CMK (cell line): ENCODE measurements at places on chromosomes 4 and X.

DNA sequence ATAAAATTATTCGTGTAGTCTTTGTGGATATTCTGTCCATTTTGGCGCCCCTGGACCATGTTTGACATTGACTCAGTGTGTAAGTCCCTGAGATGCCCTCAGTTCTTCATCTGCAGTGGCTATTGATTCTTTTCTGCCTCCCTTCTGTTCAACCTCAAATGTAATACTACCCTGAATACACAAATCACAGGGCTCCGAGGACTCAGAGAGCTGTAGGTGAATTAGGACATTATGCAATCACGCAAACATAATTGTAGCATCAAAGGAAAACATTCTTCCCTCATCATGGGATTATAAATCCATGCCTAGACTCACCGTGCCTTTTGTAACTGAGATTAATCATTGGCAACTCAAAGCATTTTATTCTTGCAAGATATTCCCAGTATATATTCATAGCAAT lies 161.4 kb upstream of the PACRGL start:
- no peak for DNase-seq

DNA sequence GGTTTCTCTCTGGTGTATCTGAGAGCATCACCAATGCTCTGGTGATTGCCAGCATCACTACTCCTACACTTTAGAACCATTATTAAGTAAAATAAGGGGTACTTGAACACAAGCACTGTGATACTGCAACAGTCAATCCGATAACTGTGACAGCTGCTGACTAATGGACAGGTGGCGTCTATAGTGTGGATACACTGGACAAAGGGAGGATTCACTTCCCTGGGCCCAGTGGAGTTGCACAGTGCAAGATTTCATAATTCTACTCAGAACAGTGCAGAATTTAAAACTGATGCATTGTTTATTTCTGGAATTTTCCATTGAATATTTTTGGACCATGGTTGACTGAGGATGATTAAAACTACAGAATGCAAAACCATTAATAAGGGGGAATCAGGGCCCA lies 97.8 kb downstream of the SHROOM3 start:
- DNase-seq, result no peak

DNA sequence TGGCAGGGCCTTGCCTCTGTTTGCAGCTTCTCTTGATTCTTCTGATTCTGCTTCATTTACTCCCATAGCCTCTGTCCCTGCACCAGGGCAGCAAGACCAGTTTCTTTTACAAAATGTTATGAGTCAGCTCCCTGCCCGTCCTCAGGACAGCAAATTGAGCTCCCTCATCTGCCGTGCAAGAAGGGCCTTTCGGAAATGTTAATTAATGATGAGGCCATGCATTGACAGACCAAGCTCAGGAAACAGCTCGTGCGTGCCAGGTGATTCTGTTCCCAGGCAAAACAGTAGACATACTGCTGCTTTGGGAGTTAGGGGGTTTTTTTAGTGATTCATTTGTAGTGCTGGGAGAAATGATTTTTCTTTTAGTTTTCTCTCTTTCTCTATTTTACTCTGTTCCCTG lies 231.7 kb downstream of the FBXW7 start:
- DNase-seq, result no peak

DNA sequence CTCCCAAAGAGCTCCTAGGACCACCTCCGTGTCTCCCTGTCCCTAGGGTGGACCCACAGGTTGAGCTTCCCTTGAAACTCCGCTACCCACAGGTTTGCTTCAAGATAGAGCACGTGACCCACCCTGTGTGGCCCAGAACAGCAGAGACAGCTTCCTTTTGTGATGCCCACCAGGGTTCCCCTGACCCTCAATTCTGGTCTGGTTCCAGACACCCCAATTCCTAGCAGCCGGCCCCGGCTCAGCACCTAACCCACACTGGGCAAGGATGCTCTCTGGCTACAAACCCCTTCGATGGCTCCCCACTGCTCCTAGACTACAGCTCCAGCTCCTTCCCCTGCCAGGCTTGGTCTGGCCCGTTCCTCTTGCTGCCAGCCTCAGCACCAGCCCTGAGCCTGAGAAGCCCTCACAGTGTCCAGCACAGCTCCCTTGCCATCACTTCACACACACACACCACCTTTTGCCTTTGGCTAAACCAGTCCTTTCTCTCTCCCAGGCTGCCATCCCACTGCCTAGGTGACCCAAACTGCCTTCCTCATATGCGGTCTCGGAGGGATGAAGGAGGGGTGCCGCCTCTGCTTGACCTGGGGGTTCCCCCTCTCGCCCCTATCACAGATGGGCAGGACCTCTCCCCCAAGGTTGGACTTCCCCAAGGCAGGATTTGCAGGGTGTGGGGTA lies 6.2 kb downstream of the PNCK start:
- no peak for DNase-seq

DNA sequence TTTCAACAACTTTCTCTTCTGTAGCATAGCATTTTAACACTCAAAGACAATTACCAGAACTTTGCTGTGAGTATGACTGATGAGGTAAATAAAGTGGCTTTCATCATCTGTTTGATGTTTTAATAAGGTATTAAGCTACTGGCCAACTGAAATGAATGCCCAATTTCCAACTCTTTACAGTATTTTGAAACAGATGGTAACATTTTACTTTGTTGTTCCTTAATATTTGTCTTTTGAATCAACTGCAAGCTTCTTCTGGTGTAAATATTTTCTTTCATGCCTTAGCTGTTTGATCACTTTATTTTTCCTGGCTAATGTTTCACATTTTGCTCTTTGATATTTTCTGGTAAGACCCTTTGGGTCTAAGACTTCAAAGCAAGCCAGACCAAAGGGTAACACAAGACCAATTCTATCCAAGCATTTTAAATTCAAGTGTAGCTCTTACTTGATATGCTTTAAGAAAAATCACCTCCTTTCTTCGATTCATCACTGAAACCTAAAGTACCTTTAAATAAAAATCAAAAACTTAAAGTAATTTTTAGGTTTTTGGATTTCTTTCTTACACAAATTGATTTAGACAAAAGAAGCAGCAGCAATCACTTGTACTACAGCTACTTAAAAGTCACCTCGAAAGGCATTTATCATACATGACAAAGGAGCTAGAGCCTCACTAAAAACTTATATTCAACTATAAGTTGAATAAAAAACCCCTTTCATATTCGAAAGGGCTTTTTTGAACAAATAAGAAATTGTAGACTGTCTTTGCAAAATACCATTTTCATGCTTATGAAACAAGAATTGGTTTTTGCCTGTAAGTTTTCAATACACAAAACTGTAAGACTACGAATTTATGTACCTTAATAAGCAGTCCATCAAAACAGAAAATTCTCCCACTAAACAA lies 57.6 kb downstream of the TBCK start:
- no peak for DNase-seq

DNA sequence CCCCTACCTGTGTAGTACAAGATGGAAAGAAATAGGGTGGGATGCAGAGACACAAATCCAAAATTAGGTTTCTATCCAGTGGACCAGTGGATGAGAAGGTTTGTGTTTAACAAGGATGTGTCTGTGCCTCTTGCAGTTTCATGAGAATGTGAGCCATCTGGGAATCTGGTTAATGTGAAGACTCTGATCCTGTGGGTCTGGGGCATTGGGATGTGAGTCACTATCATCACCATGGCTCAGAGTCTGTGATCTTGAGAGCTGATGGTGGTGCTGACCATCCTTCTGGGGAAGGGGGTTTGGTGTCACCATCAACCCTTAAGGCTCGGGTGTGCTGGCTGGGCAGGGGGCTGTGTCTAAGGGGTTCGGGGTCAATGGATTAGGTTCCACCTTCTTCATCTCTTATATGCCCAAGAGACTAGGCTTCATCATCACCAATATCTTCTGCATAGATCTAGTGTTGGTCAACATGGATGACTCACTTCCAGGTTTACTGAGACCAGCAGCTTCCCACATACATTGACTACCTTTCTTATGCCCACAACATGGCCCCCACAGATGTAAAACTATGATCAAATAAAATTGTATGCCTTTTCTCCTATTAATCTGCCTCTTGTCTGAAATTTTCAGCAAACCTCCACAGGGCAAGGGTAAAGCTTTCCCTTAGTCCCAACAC lies 65.7 kb upstream of the MID1 start:
- DNase-seq, result no peak

- no peak for DNase-seq
Measured at GRCh38 chr4:42385516-42385915, 11.8 kb upstream of the SHISA3 start.

DNA sequence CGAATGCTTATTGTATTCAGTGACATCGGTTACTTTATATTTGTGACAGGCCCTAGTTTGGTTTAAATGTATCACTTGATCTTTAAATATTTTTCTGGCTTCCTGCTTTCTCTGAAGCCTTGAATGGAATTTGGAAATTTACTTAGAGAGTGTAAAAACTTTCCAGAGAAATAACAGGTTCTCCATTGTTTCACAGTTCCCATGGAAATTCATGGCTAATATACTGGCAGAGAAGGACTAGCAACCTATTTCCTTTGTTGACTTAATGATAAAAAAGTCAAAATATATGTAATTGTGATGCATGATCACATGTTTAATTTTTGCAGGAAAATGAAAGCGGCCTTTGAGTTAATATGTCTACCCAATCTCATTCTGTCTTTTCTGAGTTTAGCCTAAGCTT lies 13.2 kb downstream of the NEIL3 start:
- no peak for DNase-seq

DNA sequence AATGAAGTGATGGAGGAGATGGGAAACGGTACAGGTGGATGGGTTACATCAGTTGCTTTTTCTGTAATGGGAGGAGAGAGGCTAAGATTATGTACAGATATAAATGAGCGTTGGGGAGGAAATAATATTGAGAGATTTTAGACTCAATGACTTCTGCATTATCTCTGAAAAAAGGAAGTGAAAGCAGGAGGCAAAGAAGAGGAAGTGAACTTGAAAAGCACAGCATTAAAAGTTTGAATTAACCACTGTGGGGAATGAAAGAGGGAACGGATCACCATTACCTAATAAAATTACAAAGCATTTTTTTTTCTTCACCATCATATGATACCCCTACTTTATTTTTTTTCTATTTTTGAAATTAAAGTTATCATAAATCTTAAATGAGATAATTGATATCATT lies 1025.5 kb downstream of the RPA4 start:
- no peak for DNase-seq

DNA sequence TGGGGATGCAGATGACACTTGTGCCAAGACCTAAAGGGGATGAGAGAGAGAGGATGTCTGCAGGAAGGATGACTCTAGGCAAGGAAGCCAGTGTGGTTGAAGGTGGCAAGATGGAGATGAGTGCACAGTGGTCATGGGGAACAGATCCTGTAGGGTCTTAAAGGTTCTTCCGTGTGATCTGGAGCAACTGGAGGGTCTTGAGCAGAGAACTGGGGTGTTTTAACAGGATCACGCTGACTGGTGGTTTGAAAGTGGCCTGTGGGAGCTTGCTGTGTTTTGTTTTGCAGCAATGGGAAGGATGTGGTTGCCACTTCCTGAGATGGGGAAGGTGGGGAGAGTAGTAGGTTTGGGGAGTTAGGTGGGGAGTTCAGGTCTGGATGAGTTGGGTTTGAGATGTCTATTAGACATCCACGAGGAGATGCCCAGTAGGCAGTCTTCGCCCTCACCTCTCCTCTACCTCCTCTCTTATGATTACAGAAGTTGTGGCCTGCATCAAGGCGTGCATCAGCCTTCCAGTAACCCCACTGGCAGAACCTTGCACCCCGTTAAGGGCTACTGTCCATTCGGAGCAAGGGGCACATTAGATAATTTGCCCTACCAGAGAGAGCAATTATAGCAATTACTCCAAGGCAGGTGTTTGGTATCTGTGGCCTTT lies 1.4 kb upstream of the STBD1 start:
- peak; percentile 18 for DNase-seq

- DNase-seq, result no peak
Measured at GRCh38 chr4:83568062-83568461, 32.2 kb downstream of the GPAT3 start.

GRCh38 chrX:31656013-31656412 lies 584.2 kb upstream of the FTHL17 start:
- no peak for DNase-seq

- DNase-seq, result no peak
Measured at GRCh38 chr4:13921805-13922204, 294.3 kb upstream of the BOD1L1 start.

DNA sequence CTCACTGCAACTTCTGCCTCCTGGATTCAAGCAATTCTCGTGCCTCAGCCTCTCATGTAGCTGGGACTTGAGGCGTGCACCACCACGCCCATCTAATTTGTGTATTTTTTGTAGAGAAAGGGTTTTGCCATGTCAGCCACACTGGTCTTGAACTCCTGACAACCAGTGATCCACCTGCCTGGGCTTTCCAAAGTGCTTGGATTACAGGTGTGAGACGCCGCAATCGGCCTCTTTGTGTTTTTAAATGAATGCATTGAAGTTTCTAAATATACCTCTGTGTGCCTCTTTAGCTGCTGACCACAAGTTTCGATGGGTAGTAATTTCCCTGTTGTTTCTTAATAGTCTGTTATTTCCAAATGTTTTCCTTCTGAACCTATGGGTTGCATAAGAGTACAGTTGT lies 765.3 kb upstream of the GRIA3 start:
- no peak for DNase-seq

DNA sequence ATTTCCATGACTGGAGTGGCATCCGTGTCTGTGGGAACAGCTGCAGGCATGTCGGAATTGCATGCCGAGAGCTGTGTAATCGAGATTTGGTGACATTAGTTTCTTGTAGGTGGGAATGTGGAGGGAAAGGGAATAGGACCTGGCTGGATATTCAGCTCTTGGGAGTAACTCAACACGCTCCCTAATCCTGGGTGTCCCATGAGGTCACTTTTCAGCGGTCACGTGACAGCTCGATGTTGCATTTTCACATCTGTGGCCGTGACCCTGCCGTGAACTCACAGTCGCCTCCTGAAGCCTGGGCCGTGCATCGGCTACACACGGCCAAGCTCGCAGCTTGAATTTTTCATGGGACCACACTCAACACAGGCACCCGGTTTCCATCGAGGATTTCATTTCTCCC lies 25.8 kb upstream of the PSAPL1 start:
- no peak for DNase-seq

DNA sequence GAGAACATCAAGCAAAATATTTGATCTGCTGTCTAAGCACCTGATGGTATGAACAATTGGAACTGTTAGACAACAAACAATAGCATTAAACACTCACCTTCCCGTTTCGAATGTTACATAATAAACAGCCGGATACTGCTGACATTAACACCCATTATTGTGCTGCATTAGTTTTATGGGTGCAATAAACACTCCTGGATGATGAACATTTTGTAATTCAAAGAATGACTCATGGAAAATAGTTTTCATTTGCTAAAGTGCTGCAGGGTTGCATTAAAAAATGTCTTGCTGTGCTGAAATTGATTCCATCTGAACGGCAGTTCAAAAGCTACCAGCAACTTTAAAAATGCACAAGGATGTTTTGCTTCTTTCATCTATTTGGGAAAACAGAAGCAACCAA lies 100.8 kb upstream of the SORBS2 start:
- no peak for DNase-seq

GRCh38 chr4:158459085-158459820 lies 62.4 kb upstream of the RXFP1 start:
- DNase-seq, result no peak

GRCh38 chr4:6386091-6386490 lies 86.3 kb downstream of the PPP2R2C start:
- DNase-seq, result no peak

GRCh38 chr4:54274795-54275665 lies 45.9 kb downstream of the PDGFRA start:
- DNase-seq, result no peak

GRCh38 chrX:9339603-9340491 lies 125.0 kb upstream of the TBL1X start:
- DNase-seq, result no peak
